ENCODE measurements at places on chromosomes 11 and 22.

DNA sequence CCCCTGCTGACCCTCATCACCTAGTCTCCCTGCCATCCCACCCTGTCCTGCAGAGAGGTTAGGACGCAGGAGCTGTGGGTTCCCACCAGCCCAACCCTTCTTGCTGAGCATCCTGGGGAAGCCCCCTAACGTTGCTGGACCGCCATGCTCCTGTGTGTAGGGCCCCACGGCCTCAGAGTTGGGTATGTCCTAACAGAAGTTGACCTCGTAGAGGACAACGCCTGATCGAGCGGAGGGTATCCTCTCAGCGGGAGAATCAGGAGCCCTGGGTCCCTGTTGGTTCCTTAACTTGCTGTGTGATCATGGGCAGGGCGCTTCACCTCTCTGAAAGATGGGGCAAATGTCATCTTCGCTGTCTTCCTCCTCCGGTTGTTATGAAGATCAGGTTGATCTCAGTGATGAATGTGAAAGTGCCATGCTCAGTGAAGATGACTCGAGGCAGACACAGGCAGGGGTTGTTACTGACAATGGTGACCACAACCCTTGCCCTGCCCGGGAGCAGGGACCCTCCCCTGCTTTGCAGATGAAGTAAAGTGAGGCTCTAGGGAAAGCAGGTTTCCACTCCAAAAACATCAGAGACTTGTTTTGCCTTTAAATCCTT is 19.3 kb upstream of the CD5 start:
- no peak for DNase-seq

GRCh38 chr11:10572533-10572932 is 4.1 kb upstream of the LYVE1 start:
- DNase-seq, result no peak

DNA sequence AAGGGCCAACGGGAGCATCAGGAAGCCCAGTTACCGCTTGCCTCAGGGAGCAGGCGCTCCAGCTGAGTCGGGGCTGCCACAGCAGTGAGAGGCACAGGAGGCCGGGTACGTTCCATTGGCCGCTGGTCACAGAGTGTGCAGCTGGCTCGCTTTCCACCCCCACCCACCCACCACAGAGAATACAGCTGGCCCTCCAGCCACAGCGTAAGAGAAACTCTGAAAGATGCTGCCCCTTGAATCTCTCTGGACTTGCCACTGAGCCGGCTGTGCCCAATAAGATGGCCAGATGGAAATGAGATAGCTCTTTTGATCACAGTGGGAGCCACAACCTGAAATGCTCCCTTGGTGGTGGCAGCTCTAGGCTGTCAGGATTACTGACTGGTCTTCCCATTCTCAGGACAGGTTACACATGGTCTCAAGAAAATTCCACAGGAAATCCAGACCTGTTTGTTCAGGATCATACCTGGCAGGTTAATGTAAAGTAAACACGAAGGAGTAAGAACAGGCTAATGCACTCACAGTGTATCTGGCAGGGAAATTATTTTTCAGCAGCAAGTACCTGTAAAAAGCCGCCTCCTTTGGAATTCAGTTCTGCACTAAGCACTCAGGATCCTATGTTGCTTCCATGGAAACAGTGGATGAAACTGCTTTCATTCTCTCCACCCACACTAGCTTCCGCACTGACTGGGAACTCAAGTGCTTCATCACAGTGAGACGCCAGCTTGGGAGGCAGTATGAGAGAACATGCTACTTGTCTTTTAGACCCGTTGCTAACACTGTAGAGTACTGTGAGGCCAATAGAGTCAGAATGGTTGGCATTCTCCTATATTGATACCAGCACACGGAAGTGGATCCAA is 16.5 kb downstream of the SIAE start:
- no peak for DNase-seq

- DNase-seq, result no peak
These were observed 108.4 kb upstream of the CSNK2A3 start for GRCh38 chr11:11461473-11461872.

GRCh38 chr11:112977755-112978154 is 16.5 kb downstream of the NCAM1 start:
- peak; percentile 30 for DNase-seq

- DNase-seq, result no peak
These were observed 26.9 kb upstream of the HMGXB4 start for GRCh38 chr22:35230417-35230816.

DNA sequence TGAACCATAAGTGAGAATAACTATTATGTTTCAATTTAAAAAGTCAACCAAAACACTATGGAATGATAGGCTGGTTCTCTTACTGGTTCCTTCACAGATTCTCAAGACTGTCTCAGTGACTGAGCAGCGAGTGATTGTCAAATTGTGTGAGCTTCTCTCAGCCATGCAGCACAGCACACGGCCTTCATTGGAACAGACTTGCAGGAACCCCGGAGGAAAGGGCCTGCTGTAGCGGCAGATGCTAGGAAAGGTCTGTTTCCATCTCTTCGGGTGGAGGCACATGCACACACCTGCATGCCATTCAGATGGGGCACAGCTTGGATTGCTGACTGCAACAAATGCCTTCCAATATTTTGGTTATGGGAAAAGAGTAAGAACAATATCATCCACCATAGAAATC is 741.8 kb downstream of the OPCML start:
- DNase-seq, result no peak
